ENCODE measurements at places on chromosomes 6 and 20.

- no peak for DNase-seq
These were observed 40.5 kb upstream of the TAF8 start for GRCh38 chr6:42009844-42010184.

DNA sequence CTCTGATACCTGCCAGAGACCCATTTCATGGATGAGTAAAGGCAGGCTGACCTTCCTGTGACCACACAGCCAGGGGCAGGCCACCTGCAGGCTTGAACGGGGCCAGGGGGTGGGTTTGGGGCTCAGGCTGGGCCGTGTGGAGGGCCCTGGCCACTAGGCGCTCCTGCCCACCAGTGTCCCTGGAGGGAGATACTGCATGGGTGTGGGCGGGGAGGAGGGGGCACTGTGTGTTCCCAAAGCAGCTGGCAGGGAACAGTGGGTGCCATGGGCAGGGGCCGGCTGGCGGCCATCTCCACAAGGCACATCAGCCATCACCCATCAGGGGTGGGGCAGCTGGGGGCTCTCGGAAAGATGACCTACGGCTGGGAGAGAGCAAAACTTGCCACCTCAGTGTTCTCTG is 15.4 kb downstream of the SRC start:
- no peak for DNase-seq

- no peak for DNase-seq
These were observed 260.5 kb upstream of the EPHA7 start for GRCh38 chr6:93679836-93680235.

DNA sequence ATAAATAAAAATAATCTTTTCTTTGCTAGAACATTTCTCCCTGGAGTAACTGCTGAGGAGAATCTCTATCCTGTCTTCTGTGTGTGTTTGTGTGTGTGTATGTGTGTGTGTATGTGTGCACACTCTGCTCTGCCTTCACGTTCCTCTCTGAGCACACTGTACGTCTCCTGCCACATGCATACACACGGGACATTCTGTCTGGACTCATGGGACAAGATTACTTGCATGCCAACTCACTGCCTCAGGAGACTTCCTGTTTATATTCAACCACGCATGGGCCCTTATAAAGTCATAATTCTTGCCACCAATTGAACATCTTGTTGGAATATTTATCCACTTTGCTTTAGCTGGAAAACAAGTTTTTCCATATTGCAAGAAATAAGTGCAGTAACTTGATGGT is 930.6 kb downstream of the KIF16B start:
- DNase-seq, result no peak

DNA sequence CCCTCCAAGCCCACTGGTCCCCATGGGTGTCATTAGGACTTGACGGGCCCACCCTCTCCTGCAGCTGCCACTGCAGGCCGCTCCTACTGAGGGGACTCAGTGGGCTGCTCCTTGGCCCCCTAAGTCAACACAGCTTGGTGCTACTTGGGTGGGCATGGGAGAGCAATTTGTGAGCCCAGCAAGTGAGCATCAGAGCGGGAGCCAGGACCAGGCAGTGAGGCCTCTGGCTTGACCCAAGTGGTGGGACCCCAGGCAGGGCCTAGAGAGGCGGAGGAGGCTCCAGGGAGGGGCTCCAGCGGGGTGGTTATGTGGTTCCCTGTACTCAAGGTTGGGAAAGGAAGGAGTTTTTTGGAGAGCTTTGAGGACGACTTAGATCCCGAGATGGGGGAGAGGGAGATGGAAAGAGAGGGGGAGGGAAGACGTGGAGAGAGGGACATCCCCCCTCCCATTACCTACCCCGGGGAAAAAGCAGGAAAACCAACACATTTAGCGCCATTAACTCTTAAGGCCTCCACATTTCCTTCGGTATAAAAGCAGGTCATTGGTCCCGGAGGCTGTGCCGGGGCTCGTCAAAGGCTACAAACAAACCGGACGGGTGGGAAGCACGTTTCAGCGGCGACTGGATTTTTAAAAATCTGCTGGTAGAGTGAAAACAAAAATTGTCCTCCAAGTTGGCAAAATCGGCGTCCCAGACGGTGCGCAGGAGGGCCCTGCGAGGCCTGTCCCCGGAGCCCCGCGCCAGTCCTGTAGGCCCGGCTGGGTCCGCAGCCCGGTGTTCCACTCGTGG is 8.8 kb downstream of the FOXC1 start:
- DNase-seq, result no peak

DNA sequence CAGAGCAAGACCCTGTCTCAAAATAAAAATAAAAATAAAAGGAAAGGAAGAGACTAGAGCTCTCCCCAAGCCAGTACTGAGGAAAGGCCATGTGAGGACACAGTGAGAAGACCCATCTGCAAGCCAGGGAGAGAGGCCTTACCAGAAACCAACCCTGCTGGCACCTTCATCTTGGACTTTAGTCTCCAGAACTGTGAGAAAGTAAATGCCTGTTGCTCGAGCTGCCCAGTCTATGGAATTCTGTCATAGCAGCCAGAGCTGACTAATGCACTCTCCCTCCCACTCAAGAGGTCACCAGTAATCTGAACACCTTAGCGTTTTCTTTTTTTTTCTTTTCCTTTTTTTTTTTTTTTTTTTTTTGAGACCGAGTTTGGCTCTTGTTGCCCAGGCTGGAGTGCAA is 7.3 kb upstream of the PRPH2 start:
- DNase-seq, result no peak

DNA sequence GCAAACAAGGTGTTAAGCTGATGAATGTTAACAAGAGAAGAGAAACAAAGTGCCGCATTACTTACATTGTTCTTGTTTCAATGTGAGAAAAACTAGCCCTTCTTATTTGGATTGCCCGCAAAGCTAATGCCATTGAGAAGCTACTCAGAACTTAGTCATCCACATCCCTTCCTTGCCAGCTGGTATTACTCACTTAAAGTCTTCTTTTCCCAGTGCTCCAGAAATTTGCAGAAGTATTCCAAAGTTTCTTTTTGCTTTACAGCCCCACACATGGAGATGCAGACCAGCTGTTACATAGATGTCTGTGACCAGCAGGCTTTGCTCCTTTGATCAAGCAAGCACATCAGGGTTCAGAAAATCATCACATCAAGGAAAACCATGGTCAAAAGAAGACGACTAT is 529.0 kb downstream of the TBC1D32 start:
- no peak for DNase-seq

GRCh38 chr6:35906499-35906846 is 14.4 kb downstream of the SRPK1 start:
- DNase-seq, result no peak

- DNase-seq, result no peak
These were observed 6.5 kb downstream of the FKBP1A start for GRCh38 chr20:1386323-1386722.

- DNase-seq, result no peak
These were observed 22.2 kb upstream of the SCML4 start for GRCh38 chr6:107846262-107846795.

DNA sequence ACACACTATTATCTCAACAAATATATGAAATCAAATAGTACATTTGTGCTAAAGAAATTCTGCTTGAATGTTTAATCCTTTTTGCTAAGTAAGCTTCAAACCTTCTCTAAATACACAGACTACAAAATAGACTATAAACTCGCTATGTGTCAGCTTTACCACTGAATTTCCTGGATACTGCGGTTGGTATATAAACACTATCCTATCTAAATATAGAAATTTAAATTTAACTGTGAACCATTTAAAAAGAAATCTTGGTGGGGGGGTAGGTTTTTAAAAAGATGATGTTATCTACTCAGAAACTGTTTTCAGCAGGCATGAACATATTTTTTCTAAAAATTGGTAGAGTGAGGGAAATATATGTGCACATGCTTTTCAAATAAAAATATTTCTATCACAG is 306.5 kb upstream of the RUNX2 start:
- no peak for DNase-seq

DNA sequence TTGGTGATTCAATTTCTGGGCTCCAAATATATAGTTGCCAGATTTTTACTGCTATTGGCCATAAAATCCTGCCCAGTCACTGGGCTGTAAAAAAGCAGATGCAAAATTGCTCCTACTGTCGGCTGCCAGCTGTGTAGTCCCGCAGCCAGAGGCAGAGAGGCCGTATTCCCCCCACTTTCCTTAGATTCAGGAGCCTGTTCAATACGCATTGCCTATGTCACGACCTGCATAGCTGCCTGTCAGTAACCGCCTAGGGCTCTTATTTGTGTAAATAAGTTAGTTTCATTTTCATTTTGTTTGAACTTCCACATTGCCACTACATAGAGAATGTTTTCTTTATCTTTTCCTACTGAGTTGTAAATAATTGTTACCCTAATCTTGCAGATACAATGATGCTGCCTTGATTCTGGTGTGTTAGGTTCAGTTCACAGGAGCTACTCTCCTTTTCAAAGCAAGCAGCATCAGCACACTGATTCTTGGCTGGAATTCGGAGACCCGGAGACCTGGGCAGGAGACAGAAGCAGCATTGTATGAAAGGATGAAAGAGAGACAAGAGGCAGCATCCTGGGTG is 46.0 kb upstream of the UST start:
- peak; percentile 12 for DNase-seq

DNA sequence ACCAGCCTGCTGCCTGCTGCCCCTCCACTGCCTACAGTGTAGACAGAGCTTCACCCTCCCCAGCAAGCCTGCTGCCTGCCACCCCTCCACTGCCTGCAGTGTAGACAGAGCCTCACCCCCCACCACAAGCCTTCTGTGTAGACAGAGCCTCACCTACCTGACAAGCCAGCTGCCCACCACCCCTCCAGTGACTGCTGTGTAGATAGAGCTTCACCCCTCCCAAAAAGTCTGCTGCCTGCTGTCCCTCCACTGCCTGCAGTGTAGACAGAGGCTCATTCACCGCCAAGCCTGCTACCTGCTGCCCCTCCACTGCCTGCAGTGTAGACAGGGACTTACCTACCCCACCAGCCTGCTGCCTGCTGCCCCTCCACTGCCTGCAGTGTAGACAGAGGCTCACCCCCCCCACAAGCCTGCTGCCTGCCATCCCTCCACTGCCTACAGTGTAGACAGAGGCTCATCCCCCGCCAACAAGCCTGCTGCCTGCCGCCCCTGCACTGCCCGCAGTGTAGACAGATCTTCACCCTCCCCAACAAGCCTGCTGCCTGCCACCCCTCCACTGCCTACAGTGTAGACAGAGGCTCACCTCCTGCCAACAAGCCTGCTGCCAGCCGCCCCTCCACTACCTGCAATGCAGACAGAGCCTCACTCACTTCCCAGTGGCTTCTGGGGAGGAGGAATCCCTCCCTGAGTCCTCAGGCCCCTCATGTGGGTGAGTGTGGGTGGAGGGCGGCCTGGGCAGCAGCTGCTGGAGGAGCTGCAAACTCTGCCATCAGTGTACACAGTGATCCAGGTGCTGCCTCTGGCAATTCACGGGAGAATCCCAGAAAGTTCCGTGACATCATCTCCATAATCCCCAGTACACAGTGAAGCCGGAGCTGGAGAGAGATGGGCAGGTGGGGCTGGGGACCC is 140.9 kb downstream of the DLL1 start:
- no peak for DNase-seq

DNA sequence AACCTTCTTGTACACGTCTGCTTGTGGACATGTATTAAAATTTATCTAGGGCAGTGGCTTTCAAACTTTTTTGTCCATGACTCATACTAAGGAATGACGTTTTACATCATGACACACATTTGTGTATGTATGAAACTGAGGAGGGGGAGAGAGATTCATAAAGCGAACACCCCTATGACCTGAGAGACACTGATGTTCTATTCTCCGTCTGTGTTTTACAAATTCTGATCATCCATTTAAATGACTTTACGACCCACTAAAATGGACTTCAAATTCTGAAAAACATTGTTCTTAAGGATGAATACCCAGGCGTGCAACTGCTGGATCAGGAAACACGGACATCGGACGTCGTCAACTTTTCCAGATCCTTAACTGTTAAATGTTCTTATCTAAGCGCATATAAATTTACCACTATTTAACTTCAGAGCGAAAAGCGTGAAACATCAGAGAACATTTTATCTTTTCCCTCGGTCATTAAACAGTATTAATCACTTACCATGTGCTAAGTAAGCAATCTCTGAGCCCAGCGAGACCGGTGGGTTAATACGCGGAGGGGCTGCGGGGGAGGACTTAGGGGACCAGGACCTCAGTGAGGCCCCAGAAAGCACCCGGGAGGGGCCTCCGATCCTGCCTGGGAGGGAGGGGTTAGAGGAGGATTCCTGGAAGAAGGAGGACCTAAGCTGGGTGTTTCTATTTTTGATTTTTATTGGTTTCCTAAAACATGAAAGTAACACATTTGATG is 1.2 kb downstream of the PLAGL1 start:
- no peak for DNase-seq

GRCh38 chr20:59318201-59318790 is 17.9 kb downstream of the EDN3 start:
- no peak for DNase-seq

- no peak for DNase-seq
These were observed 74.3 kb downstream of the ERMARD start for GRCh38 chr6:169825558-169826225.

- DNase-seq, result no peak
These were observed 112.2 kb downstream of the PLEKHG1 start for GRCh38 chr6:150711584-150712504.

- no peak for DNase-seq
These were observed 43.1 kb upstream of the CD93 start for GRCh38 chr20:23129266-23129665.

DNA sequence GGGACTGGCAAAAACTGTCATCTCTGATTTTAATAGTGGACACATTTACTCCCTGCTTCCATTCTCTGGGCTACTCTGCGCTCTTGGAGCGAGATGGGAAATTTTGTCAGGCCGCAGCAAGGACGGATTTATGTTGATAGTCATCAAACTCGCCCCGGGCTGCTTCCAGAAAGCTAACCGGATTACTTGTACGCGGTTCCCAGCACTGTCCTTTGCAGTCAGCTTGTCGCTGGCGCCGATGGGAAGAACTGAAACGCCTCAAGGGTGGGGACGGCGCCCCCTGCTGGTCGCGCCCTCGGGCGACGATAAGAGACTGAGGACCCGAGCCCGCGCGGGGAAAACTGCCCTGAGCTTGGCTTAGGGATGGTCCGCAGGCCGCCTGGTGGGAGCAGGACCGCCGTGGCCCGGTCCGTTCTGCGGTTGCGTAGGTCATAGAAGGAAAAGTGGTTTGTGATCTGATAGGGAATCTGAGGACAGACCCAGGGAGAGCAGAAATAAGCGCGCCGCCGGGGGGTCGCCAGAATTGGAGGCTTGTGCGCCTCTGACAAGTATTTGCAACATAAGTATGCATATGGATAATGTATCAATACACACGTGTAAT is 984 bp upstream of the ABT1 start:
- DNase-seq, result peak; percentile 86

DNA sequence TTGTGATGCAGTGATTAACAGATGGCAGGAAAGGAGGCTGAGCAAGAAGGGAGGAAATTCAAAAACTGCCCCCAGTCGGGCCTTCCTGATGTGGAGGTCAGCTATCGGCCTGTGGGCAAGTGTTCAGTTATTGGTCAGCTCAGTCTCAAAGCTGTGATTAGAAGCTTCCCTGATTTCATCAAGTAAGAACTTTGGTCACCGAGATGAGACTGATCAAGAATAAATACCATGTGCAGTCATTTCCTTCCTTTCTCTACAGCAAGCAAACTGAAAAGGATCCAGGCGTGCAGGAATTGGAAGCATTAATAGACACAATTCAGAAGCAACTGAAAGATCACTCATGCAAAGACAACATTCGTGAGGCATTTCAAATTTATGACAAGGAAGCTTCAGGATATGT is 69.7 kb downstream of the EFHC1 start:
- no peak for DNase-seq

- DNase-seq, result no peak
These were observed 114.0 kb upstream of the RIN2 start for GRCh38 chr20:19644085-19644484.

- no peak for DNase-seq
These were observed 398.3 kb downstream of the UTRN start for GRCh38 chr6:144683216-144684070.

Measured in memory B cell (primary cell).